A549 (cell line): ENCODE measurements at places on chromosomes 5 and 9. TPM values are rescaled to one million over a fixed set of nuclear protein-coding genes. Genes with fewer than 3 reads are reported as not detected.

The VLDLR gene
- polyA plus RNA-seq, result 27.9 to 29.9 TPM (median 28.6 TPM) in 3 replicates

The CD72 gene
- polyA plus RNA-seq, result 0.10 to 0.55 TPM (median 0.44 TPM) in 3 replicates

The NTNG2 gene
- 0.46 to 1.1 TPM (median 0.52 TPM) in 3 replicates for polyA plus RNA-seq

The PLPP7 gene
- not detected in 3 replicates for polyA plus RNA-seq

The LHX3 gene
- 0.03 to 0.04 TPM in 2 of 3 replicates, not detected in the other for polyA plus RNA-seq

The THBS4 gene
- 0.16 to 0.54 TPM (median 0.41 TPM) in 3 replicates for polyA plus RNA-seq

The RASGRF2 gene
- polyA plus RNA-seq, result 1.4 to 2.2 TPM (median 1.8 TPM) in 3 replicates

The EPB41L4B gene
- 7.9 to 8.0 TPM (median 7.9 TPM) in 3 replicates for polyA plus RNA-seq

The TERT gene
- polyA plus RNA-seq, result 3.9 to 5.2 TPM (median 4.0 TPM) in 3 replicates

The PCAT7 gene
- polyA plus RNA-seq, result 2.0 to 2.3 TPM (median 2.1 TPM) in 3 replicates

The SLC25A46 gene
- polyA plus RNA-seq, result 28.1 to 29.2 TPM (median 28.2 TPM) in 3 replicates

The CMYA5 gene
- polyA plus RNA-seq, result 0.10 to 0.18 TPM (median 0.13 TPM) in 3 replicates

The SLC25A2 gene
- polyA plus RNA-seq, result not detected in 3 replicates

The PCDHA3 gene
- 0.84 to 1.0 TPM (median 0.88 TPM) in 3 replicates for polyA plus RNA-seq

The NTRK2 gene
- 0.01 to 0.05 TPM (median 0.03 TPM) in 3 replicates for polyA plus RNA-seq

The PDE6A gene
- polyA plus RNA-seq, result 0.20 to 0.30 TPM (median 0.28 TPM) in 3 replicates

The LRRC19 gene
- 0.11 TPM in 1 of 3 replicates, not detected in the others for polyA plus RNA-seq

The SPRY4 gene
- polyA plus RNA-seq, result 3.0 to 3.4 TPM (median 3.3 TPM) in 3 replicates

The SLCO4C1 gene
- polyA plus RNA-seq, result 0.04 to 0.06 TPM in 2 of 3 replicates, not detected in the other

The CER1 gene
- polyA plus RNA-seq, result not detected in 3 replicates

The SSNA1 gene
- 89.2 to 102 TPM (median 102 TPM) in 3 replicates for polyA plus RNA-seq

The GARNL3 gene
- 2.9 to 3.4 TPM (median 3.0 TPM) in 3 replicates for polyA plus RNA-seq

The LCN6 gene
- not detected in 3 replicates for polyA plus RNA-seq

The HACD4 gene
- 1.4 to 1.8 TPM (median 1.5 TPM) in 3 replicates for polyA plus RNA-seq

The PCDHGB4 gene
- polyA plus RNA-seq, result 0.90 to 1.6 TPM (median 1.1 TPM) in 3 replicates

The ADGRD2 gene
- polyA plus RNA-seq, result not detected in 3 replicates

The CNTFR gene
- 0.04 to 0.09 TPM in 2 of 3 replicates, not detected in the other for polyA plus RNA-seq

The NXNL2 gene
- polyA plus RNA-seq, result 0.70 to 0.92 TPM (median 0.71 TPM) in 3 replicates

The GPX8 gene
- 51.2 to 55.7 TPM (median 51.8 TPM) in 3 replicates for polyA plus RNA-seq

The MCC gene
- polyA plus RNA-seq, result 0.10 to 0.31 TPM (median 0.20 TPM) in 3 replicates

The RUSC2 gene
- 21.0 to 21.6 TPM (median 21.2 TPM) in 3 replicates for polyA plus RNA-seq

The PPIP5K2 gene
- 21.7 to 24.0 TPM (median 21.9 TPM) in 3 replicates for polyA plus RNA-seq

The PCDHB3 gene
- 0.03 to 0.06 TPM (median 0.03 TPM) in 3 replicates for polyA plus RNA-seq

The STXBP1 gene
- polyA plus RNA-seq, result 16.1 to 22.6 TPM (median 19.8 TPM) in 3 replicates

The FAF2 gene
- 42.4 to 43.6 TPM (median 42.5 TPM) in 3 replicates for polyA plus RNA-seq

The IL4 gene
- polyA plus RNA-seq, result not detected in 3 replicates

The STING1 gene
- polyA plus RNA-seq, result 0.61 to 0.92 TPM (median 0.76 TPM) in 3 replicates

The PCDHA1 gene
- 0.12 to 0.18 TPM (median 0.13 TPM) in 3 replicates for polyA plus RNA-seq

The CCDC152 gene
- not detected in 3 replicates for polyA plus RNA-seq

The PCDHGA4 gene
- 0.10 to 0.15 TPM (median 0.13 TPM) in 3 replicates for polyA plus RNA-seq

The ANKRD18B gene
- 4.2 to 5.6 TPM (median 4.6 TPM) in 3 replicates for polyA plus RNA-seq

The CSF2 gene
- polyA plus RNA-seq, result 0.34 TPM in 1 of 3 replicates, not detected in the others

The DIPK1B gene
- polyA plus RNA-seq, result 6.0 to 8.2 TPM (median 6.7 TPM) in 3 replicates

The IGFBPL1 gene
- 2.7 to 3.0 TPM (median 2.7 TPM) in 3 replicates for polyA plus RNA-seq

The LHX6 gene
- polyA plus RNA-seq, result 0.14 to 0.38 TPM (median 0.20 TPM) in 3 replicates

The C5orf63 gene
- polyA plus RNA-seq, result 4.1 to 5.4 TPM (median 4.6 TPM) in 3 replicates

The OR1J4 gene
- polyA plus RNA-seq, result 0.17 TPM in 1 of 3 replicates, not detected in the others

The SAXO1 gene
- polyA plus RNA-seq, result not detected in 3 replicates

The HTR1A gene
- not detected in 3 replicates for polyA plus RNA-seq

The PCDHB15 gene
- polyA plus RNA-seq, result 0.04 to 0.12 TPM (median 0.05 TPM) in 3 replicates

The GARIN3 gene
- not detected in 3 replicates for polyA plus RNA-seq

The LCN9 gene
- not detected in 3 replicates for polyA plus RNA-seq

The BBLN gene
- 23.3 to 28.1 TPM (median 26.0 TPM) in 3 replicates for polyA plus RNA-seq

The SEPTIN8 gene
- 19.0 to 21.7 TPM (median 20.8 TPM) in 3 replicates for polyA plus RNA-seq
